Myometrial cell (primary cell): ENCODE measurements at places on chromosomes 6 and 20. TPM values are rescaled to one million over a fixed set of nuclear protein-coding genes. Genes with fewer than 3 reads are reported as not detected.

STXBP5 gene
- total RNA-seq, result 30.8 and 33.4 TPM in 2 replicates

GGTLC1 gene
- total RNA-seq, result not detected in 2 replicates

BMP2 gene
- total RNA-seq, result 0.53 and 1.2 TPM in 2 replicates

TEAD3 gene
- 23.6 and 27.5 TPM in 2 replicates for total RNA-seq
